ENCODE measurements at places on chromosomes 3 and 15. TPM values are rescaled to one million over a fixed set of nuclear protein-coding genes. Genes with fewer than 3 reads are reported as not detected.

DNA sequence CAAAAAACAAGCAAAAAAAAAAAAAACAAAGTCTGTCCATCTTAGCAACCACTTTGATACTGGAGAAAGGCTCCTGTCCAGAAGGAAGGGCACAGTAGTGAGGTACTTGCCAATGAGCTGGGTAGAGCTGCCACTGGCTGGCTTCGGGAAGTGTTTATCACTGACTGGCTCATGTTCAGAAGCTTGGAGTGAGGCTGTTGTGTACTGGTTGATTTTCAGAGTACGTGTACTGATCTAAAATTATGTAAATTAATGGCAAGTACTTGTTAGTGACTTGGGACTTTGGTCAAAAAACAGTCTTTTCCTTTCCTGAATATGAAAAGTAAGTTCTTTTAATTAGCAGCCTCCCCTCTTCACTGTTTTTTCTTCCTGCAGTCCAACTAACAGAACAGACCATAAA is 979 bp upstream of the ZNF621 start:
- DNase-seq, result no peak

DNA sequence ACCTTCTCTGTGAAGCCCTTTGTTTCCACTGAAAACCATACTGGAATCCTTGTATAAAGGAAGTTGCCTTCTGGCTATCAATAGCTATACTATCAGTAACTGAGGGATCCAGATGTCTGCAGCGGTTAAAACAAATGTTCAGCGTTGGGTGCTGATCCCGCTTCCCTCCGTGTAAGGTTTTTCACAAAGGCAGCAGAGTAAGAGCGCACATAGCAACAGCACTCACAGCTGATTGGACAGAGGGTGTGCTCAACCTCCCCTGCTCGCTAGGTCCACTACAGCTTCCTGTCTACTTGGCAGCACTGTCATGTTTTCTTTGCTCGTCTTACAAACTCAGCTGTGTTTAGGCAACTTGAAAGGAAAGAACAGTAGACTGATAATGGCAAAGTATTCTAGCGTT is 27.3 kb downstream of the ATOSA start:
- DNase-seq, result peak; percentile 63

- DNase-seq, result no peak
Observed at GRCh38 chr3:129575997-129576384, 30.5 kb downstream of the PLXND1 start.

- no peak for DNase-seq
Observed at GRCh38 chr15:33641069-33641468, 327.2 kb upstream of the CHRM5 start.

GRCh38 chr3:154943981-154944380 is 136.1 kb upstream of the MME start:
- no peak for DNase-seq

DNA sequence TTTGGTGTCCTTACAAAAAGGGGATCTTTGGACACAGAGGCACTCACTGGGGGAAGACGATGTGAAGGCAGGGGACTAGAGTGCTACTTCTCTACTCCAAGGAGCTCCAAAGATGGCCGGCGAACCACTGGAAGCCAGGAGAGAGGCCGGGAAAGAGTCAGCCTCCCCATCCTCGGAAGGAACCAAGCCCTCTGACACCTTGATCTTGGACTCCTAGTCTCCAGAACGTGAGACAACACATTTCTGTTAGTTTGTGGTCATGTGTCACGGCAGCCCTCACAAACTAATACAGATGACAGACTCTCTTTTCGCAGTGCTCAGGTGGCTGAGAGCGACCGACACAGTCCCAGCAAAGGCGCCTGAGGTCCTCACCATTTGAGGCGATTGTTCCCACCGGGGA is 24.4 kb upstream of the ATP2B2 start:
- DNase-seq, result peak; percentile 8

DNA sequence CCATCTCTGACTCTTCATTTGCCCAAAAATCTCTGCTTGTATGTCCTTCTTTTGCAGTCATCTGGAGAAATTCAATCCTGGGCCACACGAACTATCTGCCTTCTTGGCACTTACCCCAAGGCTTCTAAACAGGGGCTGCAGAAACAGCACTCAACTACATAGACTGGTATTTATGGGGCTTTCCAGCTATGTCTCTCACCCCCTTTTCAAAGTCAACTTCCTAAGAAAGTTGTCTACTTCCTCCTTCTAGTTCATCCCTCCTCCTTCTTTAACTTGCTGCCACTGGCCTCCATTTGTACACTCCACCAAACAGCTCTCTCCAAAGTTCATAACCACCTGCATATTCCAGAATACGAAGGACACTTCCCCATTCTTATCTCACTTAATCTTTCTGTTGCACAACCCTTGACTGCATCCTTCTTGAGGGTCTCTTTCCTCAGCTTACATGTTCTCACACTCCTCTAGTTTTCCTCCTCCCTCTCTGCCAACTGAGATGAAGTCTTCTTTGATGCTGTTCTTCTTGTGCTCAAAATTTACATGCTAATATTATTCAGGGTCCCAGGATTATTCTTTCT is 55.2 kb downstream of the PLD1 start:
- no peak for DNase-seq

DNA sequence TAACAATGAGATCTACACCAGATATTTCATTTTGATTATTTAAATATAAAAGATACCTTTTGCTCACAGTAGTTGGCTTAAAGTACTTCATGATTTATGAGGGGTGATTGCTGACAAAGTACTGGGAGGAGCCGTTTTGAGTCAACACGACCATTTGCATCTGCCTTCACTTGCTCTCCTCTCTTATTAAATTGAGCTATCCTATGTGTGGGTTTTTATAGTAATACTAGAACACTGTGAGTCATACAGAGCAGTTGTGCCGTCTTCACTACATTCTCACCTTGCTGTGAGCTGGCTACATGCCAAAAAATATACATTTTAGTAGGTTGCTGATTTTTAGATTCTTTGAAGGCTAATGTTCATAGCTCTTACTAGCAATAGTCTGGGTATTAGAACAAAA is 161.2 kb downstream of the ALCAM start:
- DNase-seq, result no peak

GRCh38 chr3:38986901-38987300 is 64.8 kb downstream of the SCN11A start:
- DNase-seq, result no peak

DNA sequence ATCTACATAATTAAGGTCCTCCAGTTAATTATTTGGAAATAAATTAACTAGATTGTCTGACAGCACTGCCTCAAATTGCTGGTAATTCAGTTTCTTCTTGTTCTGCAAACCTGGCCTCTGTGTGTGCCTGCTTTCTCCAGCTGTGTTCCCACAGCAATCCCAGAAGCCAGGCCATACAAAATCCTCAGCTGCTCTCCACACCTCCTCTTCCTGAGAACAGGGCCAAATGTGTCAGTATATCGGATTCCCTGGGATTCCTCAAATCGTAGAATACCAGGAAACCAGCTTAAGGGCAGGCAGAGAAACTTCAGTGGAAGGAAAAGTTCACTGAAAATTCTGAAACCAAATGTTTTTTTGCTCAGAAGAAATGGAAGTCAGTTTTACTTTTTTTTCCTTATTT is 261.4 kb downstream of the ZMAT3 start:
- no peak for DNase-seq

GRCh38 chr3:56800130-56800831 is 1.5 kb downstream of the ARHGEF3 start:
- no peak for DNase-seq

DNA sequence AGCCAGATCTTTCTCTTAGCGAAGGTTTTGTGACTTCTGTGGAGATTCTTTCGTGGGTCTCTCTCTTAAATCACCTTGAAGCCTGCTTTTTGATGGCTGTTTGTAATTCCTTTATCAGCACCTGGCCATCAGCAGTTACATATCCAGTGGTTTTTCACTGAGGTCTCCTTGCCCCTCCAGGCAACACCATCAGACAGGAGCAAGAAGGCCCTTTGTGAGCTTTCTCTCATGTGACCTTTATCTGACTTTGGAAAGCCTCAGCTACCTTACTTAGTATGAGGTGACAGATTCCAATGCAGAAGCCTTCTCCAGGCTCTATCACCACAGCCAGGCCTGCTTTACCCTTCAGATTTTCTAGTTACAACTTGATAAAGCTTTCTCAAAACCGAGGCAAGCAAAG is 30.0 kb upstream of the P3H2 start:
- DNase-seq, result no peak

DNA sequence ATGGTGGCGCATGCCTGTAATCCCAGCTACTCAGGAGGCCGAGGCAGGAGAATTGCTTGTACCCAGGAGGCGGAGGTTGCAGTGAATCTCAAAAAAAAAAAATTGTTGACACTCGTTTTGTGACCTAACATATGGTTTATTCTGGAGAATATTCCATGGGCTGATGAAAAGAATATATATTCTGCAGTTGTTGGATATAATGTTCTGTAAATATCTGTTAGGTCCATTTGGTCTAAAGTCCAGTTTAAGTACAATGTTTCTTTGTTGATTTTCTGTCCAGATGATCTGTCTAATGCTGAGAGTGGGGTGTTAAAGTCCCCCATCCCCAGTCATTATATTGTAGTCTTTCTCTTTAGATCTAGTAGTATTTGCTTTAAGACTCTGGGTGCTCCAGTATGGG is 15.6 kb downstream of the IL20RB start:
- DNase-seq, result no peak

DNA sequence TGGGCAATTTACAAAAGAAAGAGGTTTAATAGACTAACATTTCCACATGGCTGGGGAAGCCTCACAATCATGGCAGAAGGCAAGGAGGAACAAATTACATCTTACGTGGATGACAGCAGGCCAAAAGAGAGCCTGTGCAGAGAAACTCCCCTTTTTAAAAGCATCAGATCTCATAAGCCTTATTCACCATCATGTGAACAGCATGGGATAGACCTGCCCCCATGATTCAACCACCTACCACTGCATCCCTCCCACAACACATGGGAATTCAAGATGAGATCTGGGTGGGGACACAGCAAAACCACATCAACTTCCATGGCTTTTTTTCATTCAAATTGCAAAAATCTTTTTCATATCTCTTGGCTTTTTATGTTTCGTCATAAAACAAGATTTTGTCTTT is 67.6 kb upstream of the GADL1 start:
- DNase-seq, result no peak

DNA sequence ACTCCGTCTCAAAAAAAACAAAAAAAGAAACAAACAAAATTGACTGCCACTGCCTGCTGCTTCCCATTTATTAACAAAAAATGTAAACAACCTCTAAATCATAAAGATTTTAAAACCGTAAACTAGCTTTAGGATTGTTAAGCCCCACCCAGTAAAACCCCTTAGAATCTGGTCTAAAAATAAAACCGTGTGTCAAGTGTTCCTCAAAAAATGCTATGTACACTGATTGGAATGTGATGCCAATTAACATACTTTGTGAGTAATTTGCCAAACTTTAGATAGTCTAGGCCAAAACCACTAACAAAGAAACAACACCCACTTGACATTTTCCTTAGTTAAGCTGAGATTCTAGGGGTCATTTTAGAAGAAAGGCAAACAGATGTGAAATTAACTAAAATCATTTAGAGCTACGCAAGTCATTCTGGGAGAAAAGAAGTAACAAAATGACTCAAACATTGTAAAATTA is 5.3 kb downstream of the RAF1 start:
- DNase-seq, result no peak

DNA sequence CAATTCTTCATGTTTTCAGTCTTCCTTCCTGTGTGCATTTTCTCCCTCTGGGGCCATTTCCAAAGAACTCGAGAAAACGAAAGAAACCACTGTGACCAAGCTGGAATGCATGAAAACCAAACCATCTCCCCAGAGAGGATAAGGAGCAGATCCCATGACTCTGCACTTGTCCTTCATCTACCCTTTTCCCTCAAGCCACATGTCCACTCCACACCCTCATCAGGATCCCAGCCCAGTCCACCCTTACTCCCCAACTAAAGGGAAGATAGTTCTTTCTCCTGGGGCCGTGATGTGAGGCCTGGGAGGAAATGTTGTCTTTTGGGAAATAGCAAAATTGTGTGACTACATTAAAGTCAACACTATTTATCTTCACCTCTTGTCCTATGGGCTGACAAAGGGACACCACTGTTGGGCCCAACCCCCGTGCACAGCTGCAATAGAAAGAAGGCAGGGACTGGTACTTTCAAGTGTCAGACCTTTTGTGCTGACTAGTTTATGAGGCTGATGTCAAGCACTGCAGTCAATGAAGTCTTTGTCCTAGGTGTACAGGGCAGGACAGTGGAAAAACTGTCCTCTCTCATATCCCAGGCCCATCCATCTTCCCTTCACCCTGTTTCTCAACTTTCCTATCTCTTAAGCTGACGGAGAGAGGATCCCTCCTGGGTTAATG is 487.1 kb upstream of the NR2F2 start:
- DNase-seq, result no peak

GRCh38 chr3:31132132-31132769 is 237.8 kb upstream of the GADL1 start:
- no peak for DNase-seq

GRCh38 chr3:176521531-176522175 is 675.6 kb downstream of the TBL1XR1 start:
- DNase-seq, result no peak

DNA sequence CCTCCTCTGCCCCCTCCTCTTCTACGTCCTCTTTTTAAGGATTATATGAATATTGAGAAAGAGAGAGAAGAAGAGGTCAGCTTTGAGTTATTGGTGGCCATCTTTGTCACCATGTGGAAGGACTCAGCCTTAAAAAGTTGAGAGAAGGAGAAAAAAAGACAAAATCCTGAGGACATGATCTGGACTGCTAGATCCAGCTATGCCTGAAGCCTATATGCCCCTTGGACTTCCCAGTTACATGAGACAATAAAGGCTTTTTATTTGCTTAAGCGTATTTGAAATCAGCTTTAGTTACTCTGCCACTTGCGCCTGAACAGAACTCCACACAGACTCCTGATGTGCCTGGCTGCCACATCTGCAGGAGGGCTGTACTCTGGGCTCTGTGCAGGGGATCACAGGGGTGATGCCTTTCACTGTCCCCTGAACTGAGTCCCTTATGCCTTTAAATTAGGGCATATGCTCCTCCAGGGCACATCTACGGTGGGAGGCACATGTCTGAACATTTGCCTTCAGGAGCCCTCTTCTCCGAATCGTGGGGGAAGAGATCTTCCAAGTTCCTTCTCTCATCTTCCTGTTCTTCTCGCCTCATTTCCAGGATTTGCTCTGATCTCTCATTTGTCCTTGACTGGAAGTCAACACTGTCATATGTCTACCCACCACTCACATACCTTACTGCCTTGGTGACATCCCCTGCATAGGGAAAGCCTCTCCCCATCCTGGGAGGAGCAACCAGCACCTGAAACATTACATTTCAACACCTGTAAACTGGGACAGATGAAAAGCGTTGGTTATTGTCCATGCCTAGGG is 14.0 kb upstream of the PLA2G4E start:
- no peak for DNase-seq

- DNase-seq, result no peak
Observed at GRCh38 chr15:82184776-82185175, 77.8 kb downstream of the EFL1 start.

- no peak for DNase-seq
Observed at GRCh38 chr3:132001036-132001435, 33.8 kb downstream of the CPNE4 start.

- no peak for DNase-seq
Observed at GRCh38 chr3:12705981-12706380, 42.1 kb upstream of the RAF1 start.

The MAGEL2 gene
- total RNA-seq, result 0.70 TPM

The CYP8B1 gene
- not detected for total RNA-seq

The PAQR9 gene
- total RNA-seq, result not detected

The ITIH1 gene
- not detected for total RNA-seq

The NUSAP1 gene
- total RNA-seq, result 1.5 TPM

The UCN2 gene
- total RNA-seq, result 1.5 TPM

The TCF12 gene
- total RNA-seq, result 158 TPM

The FBXO40 gene
- total RNA-seq, result 0.23 TPM
